Esophagus squamous epithelium (tissue), 5 donors: ENCODE measurements at places on chromosomes 11 and 22. TPM values are rescaled to one million over a fixed set of nuclear protein-coding genes. Genes with fewer than 3 reads are reported as not detected.

DNA sequence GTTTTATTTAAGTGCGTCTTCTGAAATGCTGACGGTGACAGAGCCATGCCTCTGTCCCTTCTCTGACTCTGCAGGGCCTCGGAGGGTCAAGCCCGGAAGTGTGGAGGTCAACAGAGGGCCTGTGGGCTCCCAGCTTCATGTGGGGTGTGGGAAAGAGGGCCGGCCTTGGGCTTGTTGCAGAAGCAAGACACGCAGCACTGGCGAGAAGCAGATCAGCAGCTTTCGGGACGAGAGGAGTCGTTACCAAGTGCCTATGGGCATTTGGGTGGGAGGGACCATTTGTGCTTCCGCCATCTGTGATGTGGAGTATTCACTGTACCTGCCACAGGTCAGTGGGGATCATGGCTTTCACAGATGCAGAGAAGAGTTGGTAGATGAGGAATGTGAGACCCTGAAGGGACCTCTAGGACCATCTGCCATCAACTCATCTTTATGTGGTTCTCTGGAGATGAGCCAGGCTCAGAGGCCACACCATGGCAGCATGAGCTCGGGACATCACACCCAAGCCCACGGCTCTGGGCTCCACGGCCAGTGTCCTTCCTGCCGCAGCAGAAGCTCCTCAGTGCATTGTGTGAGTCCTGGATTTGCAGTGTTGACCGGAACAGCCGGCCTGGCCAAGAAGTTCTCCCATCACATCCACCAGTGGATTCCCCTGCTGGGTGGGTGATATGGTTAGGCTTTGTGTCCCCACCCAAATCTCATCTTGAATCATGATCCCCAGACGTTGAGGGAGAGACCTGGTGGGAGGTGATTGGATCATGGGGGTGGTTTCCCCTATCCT, 590.7 kb downstream of the TBC1D22A start:
- no peak for DNase-seq

- DNase-seq = no peak
Measured at GRCh38 chr22:41845380-41846267, 12.7 kb downstream of the SREBF2 start.

GRCh38 chr11:93482556-93482955, 60.6 kb downstream of the SMCO4 start:
- DNase-seq = no peak

Gene PKDREJ
- 0.11 TPM for total RNA-seq

Gene TTLL12
- 109 TPM for total RNA-seq
